ENCODE measurements at places on chromosomes 16 and 17. TPM values are rescaled to one million over a fixed set of nuclear protein-coding genes. Genes with fewer than 3 reads are reported as not detected.

CRISPLD2 gene
- 0.53 TPM for total RNA-seq

ZACN gene
- 1.2 TPM for total RNA-seq

TBC1D3H gene
- not detected for total RNA-seq

GRCh38 chr17:59637611-59638310 lies 18.1 kb downstream of the CLTC start:
- DNase-seq: no peak

CLEC18C gene
- total RNA-seq: not detected

TP53TG3C gene
- total RNA-seq: not detected

CLEC10A gene
- not detected for total RNA-seq

DNA sequence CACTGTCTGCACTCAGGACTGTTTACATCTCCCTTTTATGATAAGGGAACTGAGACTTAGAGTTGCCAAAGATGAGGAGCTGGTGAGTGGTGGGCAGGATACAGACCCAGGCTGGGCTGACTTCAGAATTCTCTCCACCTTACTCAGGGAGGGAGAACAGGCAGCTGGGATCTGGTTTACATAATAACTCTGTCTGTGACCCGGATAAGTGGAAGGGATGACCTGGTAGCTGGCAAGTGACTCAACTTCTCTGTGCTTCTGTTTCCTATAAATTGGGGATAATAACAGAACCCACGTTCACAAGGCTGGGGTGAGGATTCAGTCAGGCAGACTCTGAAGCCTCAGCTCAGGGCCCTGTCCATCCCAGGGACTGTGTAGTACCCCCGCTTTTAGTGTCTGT lies 2.6 kb downstream of the SNX20 start:
- DNase-seq: no peak

DNA sequence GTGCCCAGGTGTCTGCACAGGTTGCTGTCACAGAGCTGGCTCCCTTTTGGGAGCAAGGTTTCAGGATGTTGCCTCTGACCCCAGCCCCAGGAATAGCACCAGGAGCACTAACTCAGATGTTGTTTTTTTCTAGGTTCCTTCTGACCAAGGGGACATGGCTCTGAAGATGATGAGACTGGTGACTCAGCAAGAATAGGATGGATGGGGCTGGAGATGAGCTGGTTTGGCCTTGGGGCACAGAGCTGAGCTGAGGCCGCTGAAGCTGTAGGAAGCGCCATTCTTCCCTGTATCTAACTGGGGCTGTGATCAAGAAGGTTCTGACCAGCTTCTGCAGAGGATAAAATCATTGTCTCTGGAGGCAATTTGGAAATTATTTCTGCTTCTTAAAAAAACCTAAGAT lies 28.1 kb downstream of the SCPEP1 start:
- peak; percentile 23 for DNase-seq

- no peak for DNase-seq
Measured at GRCh38 chr17:6670571-6670970, 19.0 kb downstream of the C17orf100 start.

DNA sequence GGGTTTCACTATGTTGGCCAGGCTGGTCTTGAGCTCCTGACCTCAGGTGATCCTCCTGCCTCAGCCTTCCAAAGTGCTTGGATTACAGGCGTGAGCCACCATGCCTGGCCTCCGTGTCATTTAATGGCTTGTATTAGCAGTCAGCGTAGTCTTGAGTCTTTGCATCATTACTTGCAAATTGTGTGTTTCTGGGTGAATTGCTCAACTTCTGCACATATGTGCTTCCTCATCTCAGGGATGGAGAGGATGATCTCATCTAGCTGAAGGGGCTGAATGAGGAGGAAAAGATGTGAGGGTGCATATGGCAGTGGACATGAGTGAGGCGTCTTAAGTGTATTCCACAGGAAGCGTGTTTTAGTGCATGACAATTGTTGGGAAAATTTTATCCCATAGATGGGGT lies 155.8 kb downstream of the SNX29 start:
- DNase-seq: no peak

- peak; percentile 77 for DNase-seq
Measured at GRCh38 chr17:1629504-1630310, 1.1 kb upstream of the SLC43A2 start.

DNA sequence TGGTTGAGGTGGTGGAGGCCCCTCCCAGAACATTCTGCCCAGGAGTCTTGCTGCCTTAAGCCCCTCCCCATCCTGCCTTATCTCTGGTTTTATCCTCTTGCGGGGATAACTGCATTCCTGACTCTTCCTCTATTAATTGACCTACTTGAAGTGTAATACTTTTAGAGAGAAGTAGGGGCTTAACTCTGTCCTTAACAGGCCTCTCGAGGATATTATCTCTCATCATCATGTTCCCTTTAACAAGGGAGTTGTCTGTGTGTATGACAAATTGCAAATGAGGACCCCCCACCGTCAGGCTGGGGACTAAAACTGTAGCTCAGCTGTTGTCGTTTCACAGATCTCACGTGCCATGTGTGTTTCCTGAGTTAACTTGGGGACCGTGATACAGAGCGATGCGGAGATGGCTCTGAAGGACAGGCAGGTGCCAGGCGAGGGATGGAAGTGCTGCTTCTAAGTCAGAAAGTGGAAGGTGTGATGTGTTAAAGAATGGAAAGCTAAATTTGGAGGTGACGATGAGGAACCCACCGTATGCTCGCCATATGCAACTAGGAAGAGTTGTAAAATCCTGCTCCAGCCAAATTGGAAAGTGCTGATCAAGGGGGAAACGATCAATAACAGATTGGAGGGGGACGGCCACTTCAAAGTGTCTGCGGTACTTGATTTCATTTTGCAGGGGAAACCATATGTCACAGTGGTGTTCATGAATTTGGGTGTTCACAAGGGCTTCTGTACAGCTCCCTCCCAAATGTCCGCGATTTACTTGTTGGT lies 106.3 kb downstream of the RPTOR start:
- no peak for DNase-seq

- no peak for DNase-seq
Measured at GRCh38 chr17:68981288-68981687, 26.1 kb upstream of the ABCA8 start.

C17orf100 gene
- 5.6 TPM for total RNA-seq

TSPOAP1 gene
- 54.4 TPM for total RNA-seq

- DNase-seq: no peak
Measured at GRCh38 chr16:56748191-56748590, 18.3 kb downstream of the NUP93 start.

DNA sequence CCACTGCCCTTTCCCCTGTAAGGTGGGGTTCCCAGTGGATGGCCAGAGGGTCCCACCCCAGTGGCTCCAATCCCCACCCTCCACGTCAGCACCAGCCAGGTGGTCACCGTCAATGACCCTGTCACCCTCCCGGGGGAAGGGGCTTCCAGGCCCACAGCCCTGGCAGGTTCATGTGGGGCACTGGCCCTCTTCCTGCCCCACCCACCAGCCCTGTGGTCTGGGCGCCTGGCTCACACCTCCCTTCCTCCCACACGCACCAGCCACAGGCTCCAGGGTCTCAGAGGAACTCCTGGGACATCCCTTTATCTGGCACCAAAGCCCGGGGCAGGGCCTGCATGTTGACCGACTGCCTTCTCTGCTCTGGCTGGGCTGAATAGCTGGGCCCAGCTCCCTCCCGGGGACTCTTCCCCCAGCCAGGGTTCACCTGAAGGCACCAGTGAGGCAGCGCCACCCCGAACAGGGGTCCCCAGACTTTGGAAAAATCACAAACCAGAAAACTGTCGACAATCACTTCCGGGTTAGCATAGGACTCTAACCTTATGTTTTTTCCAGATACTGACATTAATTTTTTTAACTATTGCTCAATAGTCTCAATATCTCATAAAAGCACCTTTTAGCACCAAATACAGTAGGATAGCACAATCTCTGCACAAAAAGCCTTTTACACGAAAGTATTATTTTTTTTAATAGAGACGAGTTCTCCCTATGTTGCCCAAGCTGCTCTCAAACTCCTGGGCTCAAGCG lies 21.9 kb upstream of the ZC3H18 start:
- DNase-seq: no peak

TPSG1 gene
- not detected for total RNA-seq

GRCh38 chr17:75829747-75830146 lies 14.5 kb downstream of the UNC13D start:
- no peak for DNase-seq

FLYWCH2 gene
- total RNA-seq: 22.3 TPM

NAGLU gene
- 42.8 TPM for total RNA-seq

GUCY2D gene
- not detected for total RNA-seq

DNA sequence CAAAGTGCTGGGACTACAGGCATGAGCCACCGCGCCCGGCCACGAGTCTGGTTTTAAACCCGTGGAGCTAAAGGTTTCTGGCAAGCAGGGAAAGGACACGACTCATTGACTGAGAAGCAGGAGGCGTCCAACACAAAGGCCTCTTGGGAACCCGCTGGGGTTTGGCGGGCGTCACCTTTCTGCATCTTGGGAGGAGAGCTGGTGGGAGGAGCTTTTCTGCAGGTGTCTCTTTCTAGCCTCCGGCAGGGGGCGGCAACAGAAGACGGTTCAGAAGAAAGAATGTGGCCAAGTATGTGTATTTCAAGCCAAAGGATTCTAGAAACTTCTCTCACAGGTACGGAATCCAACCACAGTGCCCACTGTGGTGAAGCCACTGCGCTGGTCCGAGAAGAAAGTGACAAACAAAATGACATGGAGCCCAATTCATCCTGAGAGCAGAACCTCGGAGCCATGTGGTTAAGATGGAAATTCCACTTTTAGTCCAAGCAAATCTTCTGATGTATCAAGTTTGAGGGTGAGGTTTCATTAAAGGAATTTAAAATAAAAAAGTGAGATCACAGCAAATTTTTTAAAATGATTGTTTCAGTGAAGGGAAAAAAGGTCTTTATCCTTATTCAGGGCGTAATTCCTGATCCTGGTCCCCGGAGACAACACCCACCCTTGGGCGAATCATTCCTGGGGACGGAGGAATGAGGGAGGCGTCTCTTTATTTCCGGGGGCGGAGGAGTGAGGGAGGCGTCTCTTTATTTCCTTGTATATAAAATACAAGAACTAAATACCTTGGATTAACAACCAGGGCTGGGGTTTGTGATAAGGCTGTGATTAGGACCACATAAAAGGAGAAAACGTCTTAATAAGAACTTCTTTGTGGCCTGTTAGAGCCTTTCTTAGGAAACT lies 97.6 kb downstream of the MRM3 start:
- peak; percentile 70 for DNase-seq

GRCh38 chr17:67246403-67246652 lies 1.3 kb upstream of the HELZ start:
- no peak for DNase-seq

TBC1D3G gene
- not detected for total RNA-seq

TSPAN10 gene
- 1.7 TPM for total RNA-seq

SDK2 gene
- total RNA-seq: 0.32 TPM

GRCh38 chr17:72305472-72305871 lies 184.7 kb downstream of the SOX9 start:
- DNase-seq: no peak
